ENCODE measurements at places on chromosomes 6 and 20.

- DNase-seq: no peak
Measured at GRCh38 chr6:28371706-28372451, 22.1 kb downstream of the ZKSCAN3 start.

DNA sequence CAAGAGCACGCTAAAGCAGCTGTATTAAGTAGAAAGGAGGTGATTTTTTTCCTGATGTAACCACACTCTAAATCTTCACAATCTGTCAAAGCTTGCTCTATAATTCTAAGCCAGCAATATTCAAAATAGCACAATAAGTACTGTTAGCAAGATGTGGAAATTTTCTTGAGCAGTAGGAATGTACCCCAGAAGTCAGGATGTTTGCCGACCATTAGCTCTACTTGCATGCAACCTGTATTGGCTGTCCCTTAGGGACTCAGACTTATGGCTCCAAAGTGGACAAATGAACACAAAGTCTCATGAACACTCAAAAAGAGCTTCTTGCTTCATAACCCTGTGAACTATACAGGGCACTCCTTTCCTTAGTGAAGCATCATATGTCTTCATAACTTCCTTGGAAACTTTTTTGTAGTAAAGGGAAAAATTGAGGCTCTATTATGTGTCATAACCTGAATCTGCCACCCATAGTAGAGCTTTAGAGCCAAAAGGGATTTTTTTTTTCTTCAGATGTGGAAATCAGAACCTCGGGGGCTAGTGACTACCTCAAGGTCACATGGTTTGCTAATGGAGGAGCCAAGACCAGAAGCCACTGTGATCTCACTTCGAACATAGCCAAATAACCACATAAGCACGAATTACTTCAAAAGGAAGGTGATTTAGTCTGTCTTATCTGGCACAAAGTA, 54.5 kb downstream of the ADGRG6 start:
- DNase-seq: no peak

GRCh38 chr6:5466281-5467136, 205.2 kb downstream of the FARS2 start:
- no peak for DNase-seq

DNA sequence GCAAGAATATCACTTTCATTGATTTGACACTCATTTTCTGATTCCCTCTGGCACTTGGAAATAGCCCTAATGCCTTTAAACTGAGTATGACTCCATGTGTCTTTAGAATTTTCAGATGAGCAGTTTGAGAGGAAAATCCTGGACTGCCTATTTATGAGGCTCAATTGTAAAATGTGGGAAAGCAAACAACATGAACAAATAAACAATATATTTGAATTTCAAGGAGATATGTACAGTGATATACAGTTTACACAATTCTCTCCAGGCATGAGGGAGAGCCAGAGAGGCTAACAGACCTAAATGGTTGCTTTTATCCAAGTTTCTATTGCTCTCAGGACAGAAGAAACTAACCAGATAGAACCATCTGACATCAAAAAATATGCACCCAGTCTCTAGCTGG, 748.2 kb upstream of the NRSN1 start:
- no peak for DNase-seq

- no peak for DNase-seq
Measured at GRCh38 chr20:15726416-15726815, 846.8 kb downstream of the KIF16B start.
